NCI-H1092 treated with DMSO at 0.1 percent for 48 hours (cell line): ENCODE measurements at places on chromosomes 1 and 21.

GRCh38 chr1:229857585-229857984 is 209.5 kb upstream of the GALNT2 start:
- DNase-seq: no peak

- peak; percentile 70 for DNase-seq
Measured at GRCh38 chr1:12450756-12451559, 167.1 kb downstream of the DHRS3 start.

DNA sequence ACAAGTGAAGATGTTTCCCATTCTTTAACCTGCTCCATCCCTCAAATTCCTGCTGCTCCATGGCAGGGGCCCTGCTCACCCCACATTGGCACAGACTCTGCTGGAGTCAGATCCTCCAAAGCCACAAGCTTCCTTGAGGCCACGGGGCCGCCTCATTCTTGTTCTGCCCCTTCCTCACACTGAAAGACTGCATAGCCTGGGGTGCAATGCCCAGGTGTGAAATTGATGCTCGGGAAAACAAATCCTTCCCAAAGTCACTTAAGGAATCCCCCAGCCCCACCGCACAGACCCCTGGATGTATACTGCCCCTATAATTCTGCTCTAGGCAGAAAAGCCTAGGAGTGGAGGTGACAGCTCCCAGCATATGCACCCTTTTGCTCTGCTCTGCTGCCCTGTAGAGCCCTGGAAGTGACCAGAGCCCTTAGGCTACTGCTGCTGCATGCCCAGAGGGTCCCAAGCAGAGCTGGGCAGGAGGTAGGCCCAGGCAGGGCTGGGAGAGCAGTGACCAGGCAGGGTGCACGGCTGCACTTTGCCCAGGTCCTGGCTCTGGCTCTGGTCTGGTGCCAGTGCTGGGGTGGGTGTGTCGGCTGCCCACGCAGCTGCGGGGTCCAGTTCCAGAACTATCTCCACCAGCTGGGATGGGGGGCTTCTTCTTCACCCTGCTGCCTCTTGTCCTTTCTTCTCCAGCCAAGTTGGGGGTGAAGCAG is 1.6 kb downstream of the HES2 start:
- no peak for DNase-seq

DNA sequence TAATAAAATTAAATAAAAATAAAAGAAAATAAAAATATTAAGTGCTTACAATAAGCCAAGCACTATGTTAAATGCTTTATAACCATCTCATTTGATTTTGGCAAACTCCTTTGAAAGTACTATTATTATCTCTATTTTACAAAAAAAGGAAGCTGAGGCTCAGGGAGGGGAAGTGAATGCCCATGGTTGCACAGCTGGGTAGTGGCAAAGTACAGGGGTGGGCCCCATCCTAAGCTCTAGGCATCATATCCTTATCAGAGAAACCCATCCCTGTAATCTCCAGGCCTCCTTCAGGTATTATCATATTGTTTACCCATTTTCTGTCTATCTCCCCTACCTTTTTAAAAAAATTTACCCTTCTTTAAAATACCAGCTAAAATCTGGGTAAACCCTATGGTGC is 2.3 kb upstream of the MED18 start:
- DNase-seq: no peak

DNA sequence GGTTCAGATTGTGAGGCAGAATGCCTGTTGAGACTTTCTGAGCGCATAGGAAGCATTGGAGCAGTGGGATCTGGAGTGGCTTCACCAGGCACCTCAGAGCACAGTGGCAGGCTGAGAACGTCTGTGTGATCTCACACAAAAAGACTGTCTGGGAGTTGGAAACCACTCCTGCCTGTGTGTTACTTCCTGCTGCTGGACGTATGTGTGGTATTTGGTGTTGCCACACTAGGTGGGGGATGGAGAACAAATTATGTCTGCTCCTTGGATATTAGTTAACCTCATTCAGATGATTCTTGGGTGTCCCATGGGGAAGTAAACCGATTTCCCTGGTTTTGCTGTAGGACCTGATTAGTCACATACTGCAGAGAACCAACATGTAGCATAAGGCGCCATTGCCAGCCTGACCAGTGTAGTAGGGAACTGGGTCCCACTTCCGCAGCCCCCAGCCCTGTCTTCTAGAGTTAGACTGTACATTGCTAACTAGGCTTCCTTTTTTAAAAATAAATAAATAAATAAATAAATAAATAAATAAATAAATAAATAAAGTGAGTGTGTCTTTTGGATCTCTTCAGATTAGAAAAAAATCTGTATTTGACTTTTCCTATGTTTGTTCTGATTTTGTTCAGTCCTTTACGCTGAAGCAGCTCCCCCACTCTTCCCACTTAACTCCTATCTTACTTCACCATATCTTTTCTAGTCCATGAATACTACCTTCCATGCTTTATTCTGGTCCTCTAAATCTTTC is 26.9 kb downstream of the UCK2 start:
- DNase-seq: no peak

DNA sequence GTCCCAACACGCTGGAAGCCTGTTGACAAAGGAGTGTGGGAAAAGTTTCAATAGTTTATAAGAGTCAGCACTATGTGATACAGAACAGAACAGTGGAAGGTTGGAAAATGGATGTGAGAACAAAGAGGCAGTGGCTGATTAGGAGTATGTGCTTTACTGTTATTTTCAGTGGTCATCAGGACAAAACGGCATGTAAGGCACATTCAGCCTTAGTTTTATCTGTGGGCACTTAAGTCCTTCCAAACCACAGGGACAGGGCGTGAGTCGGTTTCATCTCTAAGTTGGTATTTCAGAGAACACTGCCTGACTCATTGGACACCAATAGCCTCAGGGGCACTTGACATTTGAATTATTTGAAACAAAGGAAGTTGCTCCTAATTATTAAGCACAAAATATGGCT is 306.9 kb downstream of the ASTN1 start:
- no peak for DNase-seq

GRCh38 chr1:154931940-154932487 is 4.5 kb downstream of the PMVK start:
- DNase-seq: no peak

DNA sequence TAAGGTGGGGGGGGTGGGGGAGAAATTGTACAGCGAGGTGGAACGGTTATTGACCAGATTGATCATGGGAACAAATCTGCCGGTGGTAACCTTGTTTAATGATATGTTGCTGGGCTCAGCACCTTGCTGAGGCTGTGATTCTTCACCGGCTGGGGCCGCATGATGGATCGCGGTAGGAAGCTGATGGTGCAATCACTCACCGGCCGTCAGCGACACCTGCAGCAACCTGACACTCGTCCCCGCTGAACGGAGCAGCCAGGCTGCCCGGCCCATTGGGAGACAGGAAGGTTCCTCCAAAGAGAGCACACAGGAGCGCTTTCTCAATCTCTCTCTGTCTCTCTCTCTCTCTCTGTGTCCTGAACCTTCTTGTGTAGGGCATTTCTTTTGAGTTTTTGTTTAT is 128.5 kb upstream of the RRP15 start:
- DNase-seq: no peak

DNA sequence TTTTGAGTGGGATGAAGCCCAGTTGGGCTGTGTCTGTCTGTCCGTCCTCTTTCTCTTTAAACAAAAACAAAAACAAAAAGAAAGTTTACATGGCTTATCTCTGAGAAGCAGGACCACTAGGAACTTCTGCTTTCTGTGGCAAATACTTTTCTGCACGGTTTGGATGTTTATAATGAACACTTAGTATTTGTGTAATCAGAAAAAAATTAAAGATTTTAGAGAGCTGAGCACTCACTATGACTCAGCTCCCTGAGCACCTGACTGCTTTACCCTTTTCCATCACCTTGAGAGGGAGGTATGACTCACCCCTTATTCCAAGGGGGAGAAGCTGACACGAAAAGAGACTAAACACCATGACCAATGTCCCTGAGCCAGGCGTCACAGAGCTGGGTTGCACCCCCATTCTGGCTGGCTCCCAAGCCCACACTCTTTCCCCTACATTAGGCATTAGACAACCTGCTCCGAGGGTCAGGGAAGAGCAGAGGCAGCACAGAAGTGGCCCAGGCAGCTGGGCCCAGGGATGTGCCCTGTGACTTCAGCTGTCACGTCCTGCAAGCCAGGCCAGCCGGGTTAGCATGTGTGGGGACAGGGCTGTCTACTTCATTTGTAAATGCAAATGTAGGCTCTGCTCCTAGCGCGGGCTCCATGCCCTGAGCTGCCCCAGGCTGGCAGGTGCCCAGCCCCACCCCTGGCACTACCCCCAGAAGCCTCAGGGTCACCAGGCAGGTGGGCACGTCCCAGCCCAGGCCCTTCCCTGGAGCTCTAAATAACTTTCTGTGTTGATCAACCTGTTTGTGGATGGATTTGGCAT is 30.4 kb downstream of the RAP1GAP start:
- DNase-seq: no peak

DNA sequence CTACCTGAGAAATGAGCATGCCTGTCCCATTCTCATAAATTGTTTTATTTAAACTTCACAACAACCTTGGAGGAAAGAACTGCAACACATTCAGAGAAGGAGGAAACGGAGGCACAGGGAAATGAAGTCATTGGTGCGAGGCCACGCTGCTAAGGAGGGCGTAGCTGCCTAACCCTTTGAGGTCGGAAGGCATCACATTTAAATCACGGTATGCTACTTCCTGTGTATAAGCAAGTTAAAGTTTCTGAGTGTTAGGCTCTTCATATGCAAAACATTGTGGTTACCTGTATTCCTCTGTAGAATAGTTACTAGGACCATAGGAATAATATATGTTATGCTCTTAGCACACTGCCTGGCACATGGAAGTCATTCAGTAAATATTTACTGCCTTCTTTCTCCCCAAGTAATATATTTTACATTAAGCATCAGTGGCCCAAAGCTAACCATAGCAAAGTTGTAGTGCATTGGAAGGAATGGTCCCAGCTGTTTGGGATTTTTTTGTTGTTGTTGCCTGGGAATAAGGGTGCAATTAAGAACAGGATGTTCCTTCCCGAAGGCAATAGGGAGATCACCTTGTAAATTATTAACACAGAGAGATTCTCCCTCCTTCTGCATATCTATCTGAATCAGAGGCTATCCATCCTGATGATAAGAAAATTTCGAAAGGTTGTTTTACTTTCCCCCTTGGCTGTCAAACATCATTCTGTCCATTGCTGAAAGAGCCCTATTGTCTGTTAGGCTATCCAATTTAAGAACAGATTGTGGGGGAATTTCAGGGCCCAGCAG is 192.2 kb upstream of the C8B start:
- no peak for DNase-seq

DNA sequence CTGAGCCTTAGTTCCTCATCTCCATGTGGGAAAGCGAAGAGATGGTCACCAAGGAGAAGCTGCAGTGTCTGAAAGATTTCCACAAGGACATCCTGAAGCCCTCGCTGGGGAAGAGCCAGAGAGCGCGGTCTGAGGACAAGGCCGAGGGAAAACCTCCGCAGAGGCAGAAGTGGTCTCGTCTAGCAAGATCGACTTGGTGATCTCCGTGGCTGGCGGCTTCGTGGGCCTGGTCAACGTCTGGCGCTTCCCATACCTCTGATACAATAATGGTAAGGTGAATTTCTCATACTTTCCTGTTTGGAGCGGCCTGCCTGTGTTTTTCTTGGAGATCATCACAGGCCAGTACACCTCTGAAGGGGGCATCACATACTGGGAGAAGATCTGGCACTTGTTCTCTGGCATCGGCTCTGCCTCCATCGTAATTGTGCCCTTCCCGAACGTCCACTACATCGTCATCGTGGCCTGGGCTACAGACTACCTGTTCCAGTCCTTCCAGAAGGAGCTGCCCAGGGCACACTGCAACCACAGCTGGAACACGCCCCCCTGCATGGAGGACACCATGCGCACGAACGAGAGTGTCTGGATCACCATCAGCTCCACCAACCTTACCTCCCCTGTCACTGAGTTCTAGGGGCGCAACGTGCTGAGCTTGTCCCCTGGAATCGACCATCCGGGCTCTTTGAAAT is 841.1 kb upstream of the TMPRSS15 start:
- no peak for DNase-seq

DNA sequence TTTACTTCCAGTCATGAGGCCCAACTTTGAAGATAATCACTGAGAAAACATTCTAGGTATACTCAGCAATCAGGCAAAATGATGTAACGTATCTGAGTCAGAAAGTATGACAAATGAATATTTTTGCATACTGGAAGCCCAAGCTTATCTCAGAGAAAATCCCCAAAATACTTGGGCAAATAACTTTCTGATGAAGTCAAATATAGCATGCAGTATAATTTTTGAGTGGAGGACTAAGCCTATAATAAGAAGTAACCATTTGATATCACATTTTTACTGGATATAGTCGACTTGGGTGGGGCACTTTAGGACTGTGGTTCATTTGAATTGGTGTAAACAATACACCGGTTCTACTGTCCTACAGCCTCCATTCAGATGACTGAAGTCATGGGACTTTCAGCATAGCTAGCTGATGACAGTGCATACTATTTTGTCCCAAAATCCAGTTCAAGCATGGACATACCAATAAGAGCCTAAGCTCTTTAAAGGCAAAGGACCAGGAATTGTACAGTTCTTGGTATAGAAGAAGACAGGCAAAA is 2.3 kb upstream of the GADD45A start:
- no peak for DNase-seq
